B cell (primary cell): ENCODE measurements at places on chromosomes 5 and 9.

DNA sequence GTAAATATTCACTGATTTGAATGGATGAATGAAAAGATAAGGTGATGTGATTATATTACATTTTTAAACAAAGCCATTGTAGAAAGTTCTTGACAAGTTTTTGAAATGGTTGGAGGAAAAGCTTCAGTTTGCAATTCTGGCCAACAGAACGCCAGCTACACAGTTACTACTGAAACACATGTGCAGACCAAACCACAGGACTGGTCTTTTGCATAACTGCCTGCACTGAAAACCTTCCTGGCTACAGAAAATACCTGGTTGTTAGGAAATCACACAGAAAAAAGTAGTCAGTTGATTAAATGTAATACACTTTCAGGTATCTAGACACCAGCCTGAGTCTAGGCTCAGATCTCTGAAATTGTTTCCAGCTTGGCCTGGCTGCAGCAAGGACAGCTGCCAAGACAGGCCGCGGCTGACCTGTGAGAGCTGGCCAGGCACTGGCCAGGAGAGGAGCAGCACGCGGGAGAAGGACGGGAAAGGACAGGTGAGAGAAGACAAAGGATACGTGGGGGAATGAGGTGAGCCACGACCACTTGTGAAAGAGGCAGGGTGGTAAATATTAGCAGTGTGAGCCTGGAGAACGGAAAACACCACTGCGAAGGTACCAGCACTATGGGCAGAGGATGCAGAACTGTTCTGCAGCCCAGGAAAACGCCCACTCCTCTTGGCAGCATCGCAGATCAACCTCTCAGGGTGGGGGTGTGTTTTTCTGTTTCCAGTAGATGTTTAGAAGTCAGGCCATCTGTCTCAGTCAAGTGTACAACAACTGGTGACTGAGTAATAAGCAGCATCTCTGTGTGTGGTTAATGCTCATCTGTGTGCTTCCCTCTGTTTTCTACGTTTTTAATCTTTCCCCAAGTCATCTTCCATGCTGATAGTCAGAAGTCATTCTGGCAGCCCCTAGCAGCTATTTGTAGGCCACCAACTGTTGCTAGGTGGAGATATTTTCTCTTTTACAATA, 137.4 kb downstream of the SCAMP1 start:
- no peak for DNase-seq

DNA sequence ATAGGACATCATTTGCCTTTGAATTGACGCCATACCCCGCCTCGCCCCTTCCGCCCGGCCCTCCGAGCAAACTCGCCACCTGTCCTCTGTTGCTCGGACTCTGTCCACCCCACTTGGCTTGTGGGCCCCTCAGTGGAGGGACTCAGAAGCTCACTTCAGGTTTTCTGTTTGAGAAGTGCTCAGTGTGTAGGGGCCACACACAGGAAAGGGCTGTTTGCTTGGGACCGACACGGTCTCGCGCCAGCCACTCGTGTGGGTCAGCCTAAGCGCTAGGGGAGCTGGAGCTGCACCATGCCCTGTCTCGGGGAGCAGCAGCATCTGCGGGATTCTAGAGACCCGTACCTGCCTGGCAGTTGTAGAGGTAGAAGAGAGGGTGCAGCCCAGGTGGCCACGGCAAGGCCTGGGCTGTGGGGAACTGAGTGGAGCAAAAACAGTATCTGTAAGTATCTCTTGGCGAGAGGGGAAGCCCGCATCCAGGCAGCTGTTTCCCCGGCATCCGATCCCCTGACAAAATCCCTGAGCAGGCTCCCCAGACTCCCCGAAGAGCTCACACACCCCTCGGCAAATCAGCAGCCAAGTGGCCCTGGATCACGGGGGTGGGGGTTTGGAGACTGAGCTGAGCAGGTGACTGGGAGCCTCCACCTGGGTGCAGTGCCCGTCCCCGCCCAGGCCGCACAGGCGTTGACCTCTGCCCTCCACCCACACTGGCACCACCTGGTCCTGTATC, 52.2 kb downstream of the COL5A1 start:
- no peak for DNase-seq

DNA sequence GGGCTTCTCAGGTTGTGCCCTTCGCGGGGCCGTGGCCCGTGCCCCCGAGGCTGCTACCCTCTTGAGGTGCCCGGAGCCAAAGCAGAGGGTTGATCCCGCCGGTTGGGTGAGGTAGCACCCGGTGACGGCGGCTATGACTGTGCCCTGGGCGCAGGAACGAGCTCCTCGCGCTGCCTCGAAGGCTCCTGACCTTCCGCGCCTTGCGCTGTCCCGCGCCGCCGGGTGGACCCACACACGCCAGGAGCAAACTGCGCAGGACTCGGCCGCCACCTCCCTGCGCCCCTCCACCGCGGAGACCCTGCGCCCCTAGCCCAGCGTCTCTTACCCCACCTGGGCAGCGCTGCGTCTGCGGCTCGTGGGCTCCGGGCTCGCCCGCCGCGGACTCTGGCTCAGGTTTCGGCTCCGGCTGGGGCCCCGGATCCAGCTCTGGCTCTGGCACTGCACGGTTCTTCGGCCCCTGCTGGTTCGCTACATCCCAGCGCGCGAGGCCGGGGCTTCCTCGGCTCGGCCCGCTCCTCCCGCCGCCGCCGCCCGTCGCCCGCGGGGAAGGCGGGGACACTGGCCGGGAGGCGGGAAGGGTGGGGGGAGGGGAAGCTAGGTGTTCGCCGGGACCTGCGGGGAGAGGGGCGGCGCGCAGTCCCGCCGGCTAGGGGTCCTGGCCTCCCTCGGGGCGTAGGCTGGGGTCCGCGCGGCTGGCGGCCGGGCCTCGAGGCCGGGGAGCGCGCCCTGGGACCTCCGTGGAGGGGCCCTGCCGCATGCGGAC, 5.4 kb upstream of the PITX1 start:
- peak; percentile 74 for DNase-seq

DNA sequence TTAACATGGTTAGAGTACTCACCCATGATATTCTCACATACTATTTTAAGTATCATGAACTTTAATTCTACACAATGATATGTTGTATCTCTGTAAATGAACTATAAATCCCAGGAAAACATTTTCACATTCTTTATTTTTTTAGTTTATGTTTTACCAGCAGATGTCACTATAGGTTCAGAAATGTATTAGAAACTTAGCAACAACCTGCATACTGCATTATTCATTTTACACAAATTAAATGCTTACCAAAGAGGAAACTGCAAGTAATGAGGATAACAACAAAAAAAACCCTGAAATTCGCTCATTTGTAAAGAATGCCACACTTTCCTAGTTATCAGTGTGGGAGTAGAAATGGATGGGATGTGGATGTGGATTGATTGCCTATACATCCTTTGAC, 217.5 kb upstream of the OTULINL start:
- no peak for DNase-seq
